Aorta (tissue), 5 donors: ENCODE measurements at places on chromosomes 12 and 14. TPM values are rescaled to one million over a fixed set of nuclear protein-coding genes. Genes with fewer than 3 reads are reported as not detected.
A peak's percentile ranks its signal among the peaks of the same experiment; 100 is the strongest.

The ING4 gene
- total RNA-seq, result 19.7 TPM

The IQSEC3 gene
- total RNA-seq, result 6.4 TPM

DNA sequence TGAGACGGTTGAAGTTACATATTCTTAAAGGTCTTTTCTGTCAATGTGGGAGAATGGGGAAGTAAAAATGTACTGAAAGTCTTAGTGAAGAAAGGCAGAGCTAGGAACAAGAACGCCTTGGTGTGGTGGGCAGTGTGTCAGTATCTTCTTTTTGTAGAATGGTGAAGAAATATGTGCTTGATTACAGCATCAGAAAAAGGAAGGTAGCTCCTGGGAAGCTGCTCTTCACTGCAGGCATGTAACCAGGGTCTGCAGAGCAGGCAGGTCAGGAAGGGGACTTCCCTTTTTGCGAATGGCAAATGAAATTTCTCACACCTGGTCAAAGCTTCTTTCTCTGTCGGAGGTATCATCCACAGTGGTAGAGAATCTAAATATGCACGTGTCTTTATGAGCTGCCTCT, 226.2 kb downstream of the ADAMTS20 start:
- H3K4me1 ChIP-seq, result no peaks in the 10 kb centered on the region
- no peak overlapping the region for H3K27ac ChIP-seq
- no peaks in the 10 kb centered on the region for H3K36me3 ChIP-seq
- H3K4me3 ChIP-seq, result no peak overlapping the region
- no peak for DNase-seq
- no peaks in the 10 kb centered on the region for H3K27me3 ChIP-seq

GRCh38 chr12:49646871-49647654, 23.7 kb downstream of the PRPF40B start:
- no peaks in the 10 kb centered on the region for H3K36me3 ChIP-seq
- H3K27ac ChIP-seq, result no peak overlapping the region
- H3K27me3 ChIP-seq, result no peaks in the 10 kb centered on the region
- no peak overlapping the region for H3K4me3 ChIP-seq

GRCh38 chr14:34742270-34743115, 28.1 kb upstream of the CFL2 start:
- no peak for DNase-seq
- no peaks in the 10 kb centered on the region for H3K36me3 ChIP-seq
- H3K4me3 ChIP-seq, result no peak overlapping the region
- H3K27ac ChIP-seq, result no peak overlapping the region
- H3K4me1 ChIP-seq, result no peaks in the 10 kb centered on the region

DNA sequence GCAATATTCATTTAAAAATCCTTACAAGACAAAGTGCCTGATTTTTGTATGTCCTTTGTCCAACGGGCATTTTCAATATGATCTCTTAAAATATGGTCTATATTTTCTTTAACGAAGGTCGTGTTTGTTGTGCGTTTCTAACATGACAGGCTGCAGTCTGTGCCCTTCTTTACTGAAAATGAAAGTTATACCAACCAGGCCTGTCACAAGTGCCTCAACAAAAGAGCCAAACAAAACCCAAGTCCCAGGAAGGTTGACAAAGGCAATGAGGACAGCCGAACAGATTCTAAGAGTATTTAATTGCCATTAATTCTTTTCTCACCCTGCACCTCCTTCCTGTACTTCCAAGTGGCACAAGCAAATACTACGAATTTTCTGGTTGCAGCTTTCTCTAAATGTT, 13.9 kb downstream of the PAX9 start:
- no peak overlapping the region for H3K27ac ChIP-seq
- DNase-seq, result no peak
- no peaks in the 10 kb centered on the region for H3K36me3 ChIP-seq

DNA sequence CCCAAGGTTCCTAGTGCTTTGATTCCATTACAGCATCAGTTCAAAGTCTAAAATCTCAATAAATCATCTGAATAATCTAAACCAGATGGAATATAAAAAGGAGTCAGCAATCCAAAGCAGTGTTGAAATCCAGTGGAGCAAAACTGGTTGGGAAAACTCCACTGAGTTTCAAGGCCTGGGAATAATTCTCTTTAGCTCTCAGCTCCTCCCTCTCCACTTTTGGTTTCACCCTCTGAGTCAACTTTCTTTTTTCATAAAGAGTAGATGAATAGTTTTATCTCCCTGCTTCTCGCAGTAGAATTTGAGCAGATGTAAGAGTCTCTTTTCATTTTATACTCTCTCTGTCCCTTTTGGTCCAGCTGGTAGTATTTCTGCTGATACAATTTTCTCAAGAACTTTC, 338.6 kb downstream of the APAF1 start:
- no peaks in the 10 kb centered on the region for H3K36me3 ChIP-seq
- no peak overlapping the region for H3K4me3 ChIP-seq
- no peak overlapping the region for H3K27ac ChIP-seq

DNA sequence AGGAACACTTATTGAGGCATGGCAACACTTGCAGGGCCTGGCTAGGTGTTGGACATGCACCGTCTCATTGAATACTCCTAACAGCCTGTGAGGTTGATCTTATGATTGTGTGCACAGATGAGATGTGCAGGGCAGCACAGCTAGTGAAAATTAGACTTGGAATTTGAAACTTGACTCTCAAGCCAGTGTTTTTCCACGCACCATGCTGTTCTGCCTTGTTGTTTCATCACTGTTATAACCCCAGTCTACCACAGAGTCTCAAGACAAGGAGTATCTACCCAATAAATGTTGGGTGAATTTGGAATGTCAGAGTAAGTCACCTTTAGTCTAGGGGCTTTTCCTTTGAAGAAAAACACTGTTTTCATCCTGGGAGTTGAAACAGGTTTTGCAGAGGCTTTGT, 55.8 kb upstream of the LRIG3 start:
- no peak overlapping the region for H3K27ac ChIP-seq
- no peak for DNase-seq
- H3K4me3 ChIP-seq, result no peak overlapping the region
- no peaks in the 10 kb centered on the region for H3K27me3 ChIP-seq

DNA sequence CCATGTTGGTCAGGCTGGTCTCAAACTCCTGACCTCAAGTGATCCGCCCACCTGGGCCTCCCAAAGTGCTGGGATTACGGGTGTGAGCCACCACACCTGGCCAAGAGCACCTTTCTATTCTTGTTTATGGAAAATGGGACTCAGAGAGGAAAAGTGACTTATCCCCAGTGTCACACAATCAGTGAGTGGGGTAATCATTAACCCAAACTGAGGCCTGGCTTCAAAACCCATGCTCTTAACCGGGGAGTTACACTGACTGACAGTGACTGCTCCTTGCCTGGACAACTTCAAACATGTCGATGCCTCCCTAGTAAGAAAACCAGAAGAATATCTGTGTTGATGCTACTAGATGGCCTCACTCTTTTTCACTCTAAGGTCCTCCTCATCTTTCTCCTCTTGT, 7.3 kb downstream of the CLEC7A start:
- no peaks in the 10 kb centered on the region for H3K27me3 ChIP-seq
- DNase-seq, result no peak
- H3K4me3 ChIP-seq, result no peak overlapping the region
- no peaks in the 10 kb centered on the region for H3K36me3 ChIP-seq
- no peaks in the 10 kb centered on the region for H3K4me1 ChIP-seq
- no peak overlapping the region for H3K27ac ChIP-seq

GRCh38 chr12:40802656-40803055, 110.4 kb downstream of the CNTN1 start:
- no peaks in the 10 kb centered on the region for H3K27me3 ChIP-seq
- no peak overlapping the region for H3K27ac ChIP-seq
- no peak for DNase-seq
- no peaks in the 10 kb centered on the region for H3K4me1 ChIP-seq
- no peak overlapping the region for H3K4me3 ChIP-seq
- no peaks in the 10 kb centered on the region for H3K36me3 ChIP-seq

DNA sequence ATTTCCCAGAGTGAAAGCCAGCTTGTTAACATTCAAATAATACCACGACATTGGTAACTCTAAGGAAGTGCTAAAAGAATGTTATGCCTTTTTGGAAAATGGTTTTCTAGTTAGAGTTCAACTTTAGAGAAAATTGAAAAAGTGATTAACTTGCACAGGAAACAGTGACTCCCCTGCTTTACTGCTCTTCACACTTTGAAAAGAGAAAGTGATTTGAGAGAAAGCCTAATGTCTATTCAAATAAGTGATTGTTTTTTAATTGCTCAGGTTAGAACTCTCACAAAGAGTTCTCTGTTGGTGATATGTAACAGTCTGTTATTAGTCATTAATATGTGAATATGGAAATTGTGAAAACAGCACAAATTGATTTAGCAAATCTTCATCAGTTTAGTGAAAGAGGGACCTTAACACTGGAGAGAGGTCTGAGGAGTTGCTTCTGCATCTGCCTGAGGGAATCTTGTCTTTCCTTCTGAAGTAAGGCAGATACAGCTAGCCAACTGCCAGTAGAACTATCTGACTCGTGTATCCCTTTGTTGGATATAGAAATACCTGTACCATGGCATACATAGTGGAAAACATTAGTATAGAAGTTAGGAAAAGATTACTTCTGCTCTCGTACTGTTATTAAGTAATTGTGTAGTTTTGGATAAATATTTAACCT, 25.5 kb downstream of the ATF7IP start:
- no peak for DNase-seq
- no peaks in the 10 kb centered on the region for H3K27me3 ChIP-seq
- H3K4me3 ChIP-seq, result peak overlapping the region; percentile 54
- H3K27ac ChIP-seq, result no peak overlapping the region
- no peaks in the 10 kb centered on the region for H3K36me3 ChIP-seq
- H3K4me1 ChIP-seq, result no peaks in the 10 kb centered on the region

DNA sequence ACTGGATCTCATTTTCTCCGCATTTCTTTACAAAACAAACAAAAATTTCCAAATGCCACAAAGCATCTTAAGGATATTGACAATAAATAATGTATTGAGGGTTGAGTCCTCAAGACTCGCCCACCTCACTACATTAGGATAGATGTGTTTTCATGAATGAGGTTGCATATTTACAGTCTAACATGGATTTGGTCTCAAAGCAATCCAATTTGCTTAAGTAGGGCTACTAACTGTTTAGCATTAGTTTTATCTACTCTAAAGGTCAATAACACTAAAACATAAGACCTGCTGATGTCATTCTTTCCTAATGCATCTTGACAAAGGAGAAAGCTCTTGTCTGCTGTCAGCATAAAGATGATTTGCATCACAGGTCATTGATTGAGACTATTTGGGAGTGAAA, 82.4 kb downstream of the PTPRR start:
- no peak for DNase-seq
- no peaks in the 10 kb centered on the region for H3K27me3 ChIP-seq
- no peaks in the 10 kb centered on the region for H3K36me3 ChIP-seq
- H3K27ac ChIP-seq, result no peak overlapping the region
